ENCODE measurements at places on chromosomes 7 and 10.

DNA sequence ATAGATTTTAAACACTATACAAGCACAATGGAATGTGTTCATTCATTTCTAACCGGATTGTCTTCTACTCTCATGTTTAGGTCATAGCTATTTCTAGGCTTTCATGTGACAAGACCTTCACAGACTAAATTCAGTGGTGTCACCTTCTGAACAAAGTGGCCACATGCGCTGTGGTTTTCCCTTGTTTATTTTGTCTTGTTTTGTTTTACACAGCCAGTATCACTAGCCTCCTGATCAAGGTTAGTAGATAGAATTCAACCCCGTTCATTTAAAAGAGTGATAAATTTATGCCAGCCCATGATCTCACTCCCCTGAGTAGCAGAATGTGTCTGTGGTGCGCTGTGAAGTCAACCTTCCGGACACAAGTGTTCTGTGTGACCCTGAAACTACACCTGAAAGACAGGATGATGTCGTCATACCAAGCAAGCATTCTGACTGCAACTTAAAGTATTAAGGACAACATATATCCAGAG, 209.1 kb downstream of the CREB5 start:
- H3K27ac ChIP-seq: no peak overlapping the region
- H3K4me3 ChIP-seq: no peak overlapping the region
- DNase-seq: no peak
- no peaks in the 10 kb centered on the region for H3K4me1 ChIP-seq
- H3K27me3 ChIP-seq: no peaks in the 10 kb centered on the region

DNA sequence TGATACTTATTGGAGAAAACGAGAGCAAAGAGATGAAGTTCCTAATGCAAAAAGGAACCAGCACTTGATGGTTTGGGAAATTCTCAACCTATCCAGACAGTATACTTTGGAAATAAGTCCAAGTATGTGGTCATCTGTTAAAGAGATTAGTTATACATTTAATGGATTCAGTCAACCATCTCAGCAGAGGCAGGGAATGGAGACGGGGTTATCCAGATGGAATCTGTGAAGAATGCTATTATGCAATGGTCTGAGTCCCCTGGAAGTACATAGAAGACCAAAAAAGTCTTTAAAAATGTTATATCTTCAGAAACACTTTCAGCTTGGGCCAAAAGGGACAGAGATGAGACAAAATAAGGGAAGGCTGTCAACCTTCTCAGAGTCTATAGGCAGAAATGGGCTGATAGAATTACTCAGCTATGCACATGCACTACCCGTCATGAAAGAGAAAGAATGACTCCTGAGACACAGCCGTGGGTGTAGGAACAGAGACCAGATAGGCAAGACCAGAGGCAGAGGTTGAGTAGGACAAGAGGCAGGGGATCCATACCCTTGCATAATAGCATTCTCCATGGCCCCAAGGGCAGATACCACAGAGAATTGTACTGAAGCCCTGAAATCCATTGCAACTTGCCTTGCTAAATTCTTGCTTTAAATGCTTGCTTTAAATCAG, 738.8 kb upstream of the POT1 start:
- no peak overlapping the region for H3K27ac ChIP-seq
- H3K36me3 ChIP-seq: no peaks in the 10 kb centered on the region
- no peak for DNase-seq
- no peak overlapping the region for H3K4me3 ChIP-seq

- no peak overlapping the region for H3K27ac ChIP-seq
- H3K36me3 ChIP-seq: no peaks in the 10 kb centered on the region
- no peaks in the 10 kb centered on the region for H3K27me3 ChIP-seq
- H3K4me3 ChIP-seq: no peak overlapping the region
- no peaks in the 10 kb centered on the region for H3K4me1 ChIP-seq
- DNase-seq: no peak
Measured at GRCh38 chr10:36640626-36641025, 484.8 kb upstream of the ANKRD30A start.

- peaks cover 4% of the 10 kb centered on the region for H3K4me1 ChIP-seq
- no peaks in the 10 kb centered on the region for H3K27me3 ChIP-seq
- no peak overlapping the region for H3K27ac ChIP-seq
- no peak for DNase-seq
- H3K4me3 ChIP-seq: no peak overlapping the region
Measured at GRCh38 chr10:74439213-74439612, 288.2 kb downstream of the ADK start.

- no peaks in the 10 kb centered on the region for H3K27me3 ChIP-seq
- peak overlapping the region; percentile 73 for H3K4me3 ChIP-seq
Measured at GRCh38 chr10:68471063-68471585, 649 bp downstream of the DNA2 start.
